Stimulated activated CD4-positive, alpha-beta T cell treated with anti-CD3 and anti-CD28 coated beads, TNF-alpha, amount 100 ng/mL, for 4 hours (primary cell): ENCODE measurements at places on chromosomes 7 and 10.

- no peak for DNase-seq
Measured at GRCh38 chr10:29585488-29585976, 49.2 kb downstream of the SVIL start.

DNA sequence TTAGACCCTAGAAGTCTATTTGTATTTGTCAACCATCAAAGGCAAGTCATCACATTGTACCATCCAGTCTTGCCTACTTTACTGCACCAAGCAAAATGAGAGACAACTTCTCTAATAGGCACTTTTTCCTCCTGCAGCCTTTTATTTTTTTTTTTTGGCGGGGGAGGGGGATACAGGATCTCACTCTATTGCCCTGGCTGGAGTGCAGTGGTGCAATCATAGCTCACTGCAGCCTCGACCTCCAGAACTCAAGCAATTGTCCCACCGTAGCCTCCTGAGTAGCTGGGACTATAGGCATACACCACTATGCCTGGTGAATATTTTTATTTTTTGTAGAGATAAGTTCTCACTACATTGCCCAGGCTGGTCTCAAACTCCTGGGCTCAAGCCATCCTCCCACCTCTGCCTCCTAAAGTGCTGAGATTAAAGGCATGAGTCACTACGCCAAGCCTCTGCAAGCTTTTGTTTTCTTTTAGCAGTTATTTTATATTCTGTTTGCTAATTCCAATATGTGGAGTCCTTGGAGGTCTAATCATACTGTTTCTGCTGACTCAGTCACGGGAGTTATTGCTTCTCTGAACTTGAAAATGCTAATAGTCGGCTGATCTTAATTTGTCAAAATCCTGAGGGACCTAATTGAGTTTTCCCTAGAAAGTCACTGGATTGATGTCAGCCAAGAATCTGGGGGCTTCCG, 14.2 kb downstream of the KPNA7 start:
- DNase-seq = no peak

DNA sequence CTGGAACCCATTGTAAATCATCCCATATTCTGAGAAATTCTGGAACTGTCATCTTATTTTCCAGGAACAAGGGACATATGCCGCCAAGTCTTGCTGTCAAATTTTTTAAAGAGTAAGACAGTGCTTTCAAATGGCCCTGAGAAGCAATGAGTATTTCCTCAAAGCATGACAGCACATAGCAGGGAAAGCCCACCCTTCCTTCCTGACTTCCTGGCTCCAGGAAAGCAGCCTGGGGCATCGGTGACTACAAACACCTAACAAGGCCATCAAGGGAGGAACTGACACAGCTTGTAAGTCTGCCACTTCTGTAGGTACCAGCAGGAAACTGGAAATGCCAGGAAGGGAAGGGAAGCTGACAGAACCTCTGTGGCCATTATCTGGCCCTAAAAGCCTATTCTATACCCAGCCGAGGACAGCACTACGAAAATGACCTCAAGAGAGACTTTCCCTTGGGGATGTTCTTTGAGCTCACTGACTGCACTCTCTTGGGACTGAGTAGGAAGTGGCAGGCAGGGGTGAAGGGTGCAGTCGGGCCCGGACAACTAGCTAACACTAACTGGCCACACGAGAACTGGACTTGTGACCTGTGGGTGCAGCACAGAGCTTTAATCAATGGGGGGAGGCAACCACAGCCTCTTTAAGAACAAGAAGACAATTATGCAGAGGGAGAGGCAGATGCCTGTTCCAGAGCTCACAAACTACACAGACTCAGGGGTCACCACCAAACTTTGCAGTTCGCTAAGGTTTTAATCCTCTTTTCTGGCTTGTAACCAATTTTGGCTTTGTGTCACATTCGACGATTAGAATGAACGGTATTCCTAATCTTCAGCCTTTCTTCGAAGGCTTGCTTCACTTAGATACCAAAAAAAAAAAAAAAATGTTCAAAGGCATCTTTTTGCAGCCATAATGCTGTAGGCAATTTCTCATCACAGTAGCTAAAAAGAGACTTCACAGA, 52.0 kb downstream of the GRB10 start:
- DNase-seq = no peak

GRCh38 chr10:85105614-85106255, 777.3 kb downstream of the CCSER2 start:
- no peak for DNase-seq

DNA sequence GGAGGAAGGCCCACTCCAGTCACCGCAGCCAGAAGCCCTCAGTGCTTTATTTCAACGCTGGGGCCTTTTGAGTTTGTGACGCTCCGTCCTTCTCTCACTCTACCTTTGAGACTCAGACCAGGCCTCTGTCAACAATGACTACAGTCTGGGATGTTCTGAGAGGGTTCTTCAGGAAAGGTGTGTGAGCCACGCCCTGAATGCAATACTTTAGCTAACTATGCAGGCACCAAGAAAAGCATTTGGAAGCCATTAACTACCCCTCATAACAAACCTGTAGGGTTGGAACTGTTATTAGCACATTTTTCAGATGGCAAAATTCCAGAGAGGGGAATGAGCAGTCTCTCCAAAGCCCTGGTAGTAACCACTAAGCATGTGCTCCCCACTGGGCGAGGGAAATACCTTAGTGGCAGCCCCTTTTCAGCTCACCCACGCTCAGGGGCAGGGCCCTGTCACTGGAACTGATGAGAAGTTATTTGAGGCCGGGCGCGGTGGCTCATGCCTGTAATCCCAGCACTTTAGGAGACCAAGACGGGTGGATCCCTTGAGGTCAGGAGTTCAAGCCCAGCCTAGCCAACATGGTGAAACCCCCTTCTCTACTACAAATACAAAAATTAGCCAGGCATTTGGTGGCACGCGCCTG, 5.7 kb upstream of the ARPC1B start:
- no peak for DNase-seq
